NCI-H460 (cell line): ENCODE measurements at places on chromosomes 5 and 9. TPM values are rescaled to one million over a fixed set of nuclear protein-coding genes. Genes with fewer than 3 reads are reported as not detected.

DNA sequence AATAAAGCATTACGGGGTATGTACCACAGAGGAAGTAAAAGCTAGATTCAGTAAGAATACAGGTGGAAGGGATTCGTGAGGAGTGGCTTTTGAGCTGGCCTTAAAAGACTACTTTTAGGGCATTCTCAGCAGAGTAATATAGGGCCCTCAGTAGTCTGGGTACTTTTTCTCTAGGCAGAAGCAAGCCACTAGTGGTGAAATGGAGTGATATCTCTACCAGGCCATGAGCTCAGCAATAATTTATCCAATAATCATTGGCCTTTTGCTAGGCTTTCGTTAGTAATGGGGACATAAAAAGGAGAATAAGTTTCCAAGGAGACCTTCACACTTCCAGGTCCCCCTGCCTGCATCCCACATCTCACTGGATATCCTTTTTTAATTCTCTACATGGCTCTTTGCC lies 1.7 kb downstream of the POLR3G start:
- DNase-seq: no peak

PCDHGC3 gene
- total RNA-seq: 5.9 and 7.0 TPM in 2 replicates

SPATA31D4 gene
- not detected in 2 replicates for total RNA-seq

PFN3 gene
- not detected in 2 replicates for total RNA-seq

- no peak for DNase-seq
Observed at GRCh38 chr5:25006237-25006636, 361.5 kb upstream of the CDH10 start.

DNA sequence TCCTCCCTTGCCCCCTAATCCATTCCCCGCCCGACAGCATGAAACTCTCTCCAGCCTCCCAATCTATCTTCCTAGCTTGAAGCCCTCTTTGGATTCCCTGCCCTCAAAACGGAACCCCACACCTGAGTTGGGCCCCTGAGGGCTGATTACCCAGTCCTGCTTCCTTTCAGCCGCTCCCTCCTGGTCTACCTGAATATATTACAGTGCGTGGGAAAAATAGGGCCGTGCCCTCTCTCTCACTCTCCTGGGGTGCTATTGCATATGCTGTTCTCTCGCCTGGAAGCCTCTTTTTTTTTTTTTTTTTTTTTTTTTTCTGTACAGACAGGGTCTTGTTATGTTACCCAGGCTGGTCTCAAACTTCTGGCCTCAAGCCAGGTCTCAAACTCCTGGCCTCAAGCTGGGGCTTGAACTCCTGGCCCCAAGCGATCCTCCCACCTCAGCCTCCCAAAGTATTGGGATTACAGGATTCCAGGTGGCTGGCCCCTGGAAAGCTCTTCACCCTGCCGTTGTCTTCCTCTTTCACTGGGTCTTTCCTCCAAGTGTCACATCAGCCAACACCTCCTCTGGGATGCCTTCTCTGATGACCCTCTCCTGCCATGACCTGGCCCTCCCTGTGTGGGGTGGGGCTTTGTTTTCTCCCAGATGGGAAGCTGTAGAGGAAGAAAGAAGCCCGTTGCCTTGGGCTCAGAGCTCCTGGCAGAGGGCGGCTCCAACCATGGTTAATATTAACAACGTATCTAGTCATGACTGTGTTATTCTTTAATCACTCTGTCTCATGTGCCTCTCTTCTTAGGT lies 8.2 kb downstream of the DNM1 start:
- DNase-seq: no peak

DNA sequence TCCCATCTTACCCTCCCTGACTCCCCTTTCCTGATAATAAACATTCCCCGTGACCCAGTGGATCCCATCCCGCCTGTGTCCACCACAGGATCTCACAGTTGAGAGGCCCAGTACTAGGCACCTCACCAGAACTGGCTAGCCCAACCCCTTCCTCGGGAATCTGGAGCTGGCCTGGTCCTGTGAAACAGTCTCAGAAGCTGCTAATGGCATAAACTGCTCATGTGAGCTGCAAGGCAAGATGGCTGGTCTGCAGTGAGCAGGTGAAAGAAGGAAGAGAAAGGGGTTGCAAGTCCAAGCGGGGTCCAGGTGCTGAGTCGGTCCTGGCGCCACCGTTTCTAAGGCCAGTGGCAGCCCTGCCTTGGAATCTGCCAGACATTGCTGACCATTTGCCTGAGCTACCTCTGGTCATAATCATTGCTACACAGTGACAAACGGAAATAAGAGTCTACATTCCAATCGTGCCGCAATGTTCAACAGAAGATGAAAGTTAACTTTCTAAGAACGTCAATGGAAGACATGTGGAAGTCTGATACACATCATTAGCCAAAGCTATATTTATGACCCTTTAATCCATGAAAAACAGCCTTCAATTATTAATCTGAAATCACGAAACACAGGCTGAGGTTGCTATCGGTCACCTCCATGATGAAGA lies 33.7 kb downstream of the DNAH5 start:
- no peak for DNase-seq

DNA sequence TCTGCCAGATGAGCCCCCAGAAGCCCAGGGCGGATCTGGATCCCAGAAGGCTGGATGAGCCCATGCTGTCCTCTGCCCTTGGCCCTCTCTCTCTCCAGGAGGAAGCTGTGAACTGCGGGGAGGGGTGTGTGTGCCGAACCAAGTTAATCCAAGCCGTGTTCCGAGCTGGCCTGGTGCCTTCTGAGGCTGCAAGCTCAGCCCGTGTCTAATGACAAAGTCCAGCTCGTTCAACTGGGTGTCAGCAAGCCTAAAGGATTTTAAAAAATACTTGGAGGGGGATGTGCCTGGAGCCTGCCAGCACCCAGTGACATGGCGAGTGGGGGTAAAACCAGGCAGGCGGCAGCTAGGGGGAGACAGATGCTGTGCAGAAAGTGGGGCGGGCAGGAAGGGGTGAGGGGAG lies 8.0 kb downstream of the STC2 start:
- DNase-seq: no peak

DNA sequence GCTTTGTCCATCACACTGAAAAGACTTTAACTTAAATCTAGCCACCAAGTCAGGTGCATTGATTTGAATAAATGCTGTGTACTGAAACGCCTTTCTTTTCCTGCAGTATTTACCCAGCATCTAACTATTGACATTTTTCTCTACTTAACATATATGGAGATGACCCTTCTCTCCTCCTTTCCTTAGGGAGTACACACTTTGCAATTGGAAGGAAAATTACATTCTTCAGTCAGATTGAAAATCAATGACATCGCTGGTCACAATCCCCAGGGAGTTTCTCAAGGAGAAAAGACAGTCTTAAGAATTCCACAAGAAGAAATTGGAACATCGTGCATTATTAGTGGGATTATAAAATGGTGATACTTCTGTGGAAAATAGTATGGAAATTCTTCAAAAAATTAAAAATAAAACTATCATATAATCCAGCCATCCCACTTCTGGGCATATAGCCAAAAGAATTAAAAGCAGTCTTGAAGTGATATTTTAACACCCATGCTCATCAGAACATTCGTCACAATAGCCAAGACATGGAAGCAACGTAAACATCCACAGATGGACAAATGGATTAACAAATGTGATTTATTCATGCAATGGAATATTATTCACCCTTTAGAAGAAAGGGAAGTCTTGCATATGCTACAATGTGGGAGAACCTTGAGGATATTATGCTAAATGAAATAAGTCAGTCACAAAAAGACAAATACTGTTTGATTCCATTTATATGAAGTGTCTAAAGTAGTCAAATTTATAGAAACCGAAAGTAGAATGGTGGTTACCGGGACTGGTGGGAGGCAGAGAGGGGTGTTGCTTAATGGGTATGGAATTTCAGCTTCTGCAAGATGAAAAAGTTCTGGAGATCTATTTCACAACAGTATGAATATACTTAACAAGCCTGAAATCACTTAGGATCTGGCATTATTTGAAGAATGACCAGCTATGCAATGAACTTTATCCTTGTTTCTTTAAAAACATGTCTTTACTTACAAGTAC lies 14.3 kb upstream of the FREM1 start:
- no peak for DNase-seq

GRCh38 chr9:89731262-89732182 lies 126.7 kb downstream of the GADD45G start:
- DNase-seq: no peak

TRPM3 gene
- total RNA-seq: 1.1 and 1.7 TPM in 2 replicates

DNA sequence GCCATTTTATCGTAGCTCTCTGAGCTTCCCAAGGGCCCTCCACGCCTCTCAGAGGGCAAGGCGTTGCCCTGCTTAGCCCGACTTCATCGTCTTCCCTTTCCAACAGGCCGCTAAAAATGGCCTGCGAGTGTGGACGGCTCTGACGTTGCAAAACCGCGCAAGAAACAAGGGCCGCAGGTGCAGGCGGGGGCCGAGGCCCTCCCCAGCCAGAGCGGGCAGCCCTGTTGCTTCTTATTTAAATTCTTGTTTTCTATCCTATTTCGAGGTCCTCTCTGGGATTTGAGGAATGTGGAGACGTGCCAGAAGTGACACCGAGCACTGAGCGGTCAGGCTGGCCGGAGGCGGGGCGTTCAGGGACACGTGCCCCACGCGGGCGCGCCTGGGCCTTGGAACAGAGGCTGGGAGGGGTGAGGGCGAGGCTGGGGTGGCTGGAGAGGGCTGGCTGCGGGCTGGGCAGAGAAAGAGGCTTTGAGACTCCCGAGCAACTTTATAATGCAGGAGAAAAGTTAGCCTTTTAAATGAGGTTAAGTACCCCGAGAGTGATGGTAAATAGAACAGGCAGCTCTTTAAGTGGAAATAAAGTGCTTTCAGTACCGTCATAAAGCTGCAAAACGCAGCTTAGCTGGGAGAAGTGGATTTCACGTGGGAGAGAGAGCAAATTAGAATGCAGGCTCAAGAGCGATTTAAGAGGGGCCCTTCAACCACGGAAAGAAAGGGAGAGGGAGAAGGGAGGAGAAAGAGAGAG lies 243.6 kb downstream of the AUH start:
- DNase-seq: no peak
